ENCODE measurements at places on chromosomes 5 and 9.

- no peak for DNase-seq
Measured at GRCh38 chr5:158940977-158941376, 158.7 kb downstream of the EBF1 start.

- no peak for DNase-seq
Measured at GRCh38 chr5:144329681-144330080, 159.0 kb downstream of the KCTD16 start.

GRCh38 chr5:63794296-63794695 is 167.9 kb downstream of the HTR1A start:
- DNase-seq, result no peak

GRCh38 chr5:176632745-176633144 is 2.3 kb downstream of the EIF4E1B start:
- no peak for DNase-seq

- no peak for DNase-seq
Measured at GRCh38 chr9:14251154-14252071, 62.5 kb downstream of the NFIB start.

- DNase-seq, result no peak
Measured at GRCh38 chr5:180648658-180649296, 623 bp downstream of the FLT4 start.

DNA sequence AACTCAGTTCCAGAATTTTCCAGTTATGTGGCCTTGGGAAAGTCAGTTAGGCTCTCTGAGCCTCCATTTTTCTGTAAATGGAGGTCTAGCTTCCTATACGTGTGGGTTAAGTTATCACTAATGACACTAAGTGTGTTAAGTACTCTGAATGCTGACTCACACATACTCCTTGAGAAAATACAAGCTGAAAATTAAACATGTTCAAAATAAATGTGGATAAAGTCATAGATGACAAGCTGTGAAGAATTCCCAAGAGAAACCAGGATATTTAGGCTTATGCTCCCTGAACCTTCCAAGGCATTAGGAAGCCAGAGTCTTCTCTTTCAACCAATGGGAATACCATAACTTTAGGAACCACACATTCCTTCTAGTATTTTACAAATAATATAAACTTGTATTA is 58.1 kb downstream of the ABCA1 start:
- no peak for DNase-seq

DNA sequence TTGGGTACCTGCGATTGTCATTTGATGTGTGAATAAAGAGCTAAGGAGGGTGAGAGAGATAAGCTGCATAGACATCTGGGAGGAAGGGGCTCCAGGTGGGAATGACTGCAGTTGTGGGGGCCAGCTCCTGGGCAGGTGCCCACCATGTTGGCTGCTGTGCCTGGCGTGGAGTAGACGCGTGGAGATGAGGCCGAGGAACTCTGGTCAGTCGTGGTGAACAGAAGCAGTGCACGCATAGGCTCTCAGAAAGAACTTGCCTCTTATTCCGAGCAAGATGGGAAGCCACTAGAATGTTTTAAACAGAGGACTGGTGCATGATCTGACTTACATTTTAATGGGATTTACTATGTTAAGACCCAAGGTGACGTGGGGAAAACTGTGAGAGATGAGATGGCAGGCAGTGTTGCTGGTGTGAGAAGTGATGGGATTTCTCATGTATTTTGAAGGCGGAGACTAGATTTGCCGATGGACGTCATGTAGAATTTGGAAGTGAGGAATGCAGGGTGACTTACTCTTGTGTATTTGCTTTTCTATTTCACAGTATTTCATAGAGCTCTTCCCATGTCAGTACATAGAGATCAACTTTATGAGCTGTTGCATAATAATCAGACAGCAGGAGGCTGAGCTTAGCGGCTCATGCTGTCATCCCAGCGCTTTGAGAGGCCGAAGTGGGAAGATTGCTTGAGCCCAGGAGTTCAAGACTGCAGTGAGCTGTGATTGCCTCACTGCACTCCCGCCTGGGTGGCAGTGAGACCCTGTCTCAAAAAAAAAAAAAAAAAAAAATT is 71.1 kb downstream of the EHMT1 start:
- DNase-seq, result no peak

DNA sequence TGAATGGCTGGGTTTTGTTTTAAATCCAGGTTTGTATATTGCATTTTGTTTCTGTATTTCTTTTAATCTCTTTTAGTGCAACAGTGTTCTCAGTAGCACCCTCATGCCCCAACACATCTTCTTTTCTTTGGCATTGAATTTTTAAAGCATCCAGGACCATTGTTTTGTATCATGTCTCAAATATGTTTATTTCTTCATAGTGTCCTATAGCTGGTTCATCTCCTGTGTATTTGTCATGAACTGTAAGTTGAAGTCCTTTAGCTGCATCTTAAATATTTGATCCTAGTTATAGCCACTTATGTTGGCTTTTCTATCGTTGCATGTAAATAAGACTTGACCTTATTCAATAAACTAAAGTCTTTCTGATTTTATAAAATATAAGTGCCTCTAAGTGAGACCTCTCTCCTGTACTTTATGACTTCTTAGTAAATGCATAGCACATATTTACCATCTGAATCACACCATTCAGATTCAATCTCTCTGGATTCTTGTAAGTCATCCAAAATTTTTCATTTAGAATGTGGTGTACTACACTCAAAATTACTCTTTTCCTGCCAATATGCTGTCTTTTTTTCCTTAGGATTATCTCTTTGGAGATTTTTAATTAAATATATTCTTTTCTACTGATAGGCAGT is 21.0 kb upstream of the ERCC6L2 start:
- no peak for DNase-seq

- no peak for DNase-seq
Measured at GRCh38 chr5:169701910-169702451, 64.9 kb downstream of the DOCK2 start.

DNA sequence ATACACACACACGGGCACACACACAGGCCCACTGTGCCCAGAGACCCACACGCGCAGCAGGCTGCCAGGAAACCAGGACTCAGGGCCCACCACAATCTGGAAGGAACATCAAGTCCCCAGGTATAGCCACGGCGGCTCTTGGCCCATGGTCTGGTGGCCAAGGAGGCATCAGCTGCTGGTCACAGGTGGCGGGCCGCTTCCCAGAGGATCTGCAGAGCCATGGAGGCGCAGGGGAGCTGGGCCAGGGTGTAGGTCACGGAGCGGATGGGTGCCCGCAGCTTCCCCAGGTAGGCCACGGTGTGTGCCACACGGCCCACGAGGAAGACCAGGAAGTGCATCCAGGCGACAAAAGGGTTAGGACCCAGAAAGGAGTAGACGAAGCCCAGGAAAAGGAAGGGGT is 13.4 kb downstream of the PTGES start:
- DNase-seq, result no peak

- no peak for DNase-seq
Measured at GRCh38 chr5:178322736-178323540, 90.3 kb upstream of the PHYKPL start.

DNA sequence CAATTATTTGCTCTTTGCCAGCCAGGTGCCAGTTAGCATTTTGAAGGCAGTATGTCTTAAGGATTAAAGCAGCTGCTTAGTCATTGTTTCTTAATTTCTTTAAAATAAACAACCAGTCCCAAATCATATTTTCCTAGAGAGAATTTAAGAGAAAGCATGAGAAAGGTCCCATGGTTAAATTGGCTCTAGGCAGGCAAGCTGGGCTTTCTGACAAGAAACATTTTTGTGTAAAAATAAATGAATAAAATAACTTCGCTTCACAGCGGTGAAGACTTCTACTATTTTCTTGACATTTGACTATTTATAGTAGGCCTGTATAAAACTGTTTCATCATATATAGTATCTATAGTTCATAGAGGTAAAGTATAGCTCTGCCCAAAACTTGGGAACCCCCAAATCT is 617.7 kb upstream of the C9orf72 start:
- DNase-seq, result no peak

GRCh38 chr9:94746541-94747370 is 20.3 kb downstream of the AOPEP start:
- DNase-seq, result no peak

DNA sequence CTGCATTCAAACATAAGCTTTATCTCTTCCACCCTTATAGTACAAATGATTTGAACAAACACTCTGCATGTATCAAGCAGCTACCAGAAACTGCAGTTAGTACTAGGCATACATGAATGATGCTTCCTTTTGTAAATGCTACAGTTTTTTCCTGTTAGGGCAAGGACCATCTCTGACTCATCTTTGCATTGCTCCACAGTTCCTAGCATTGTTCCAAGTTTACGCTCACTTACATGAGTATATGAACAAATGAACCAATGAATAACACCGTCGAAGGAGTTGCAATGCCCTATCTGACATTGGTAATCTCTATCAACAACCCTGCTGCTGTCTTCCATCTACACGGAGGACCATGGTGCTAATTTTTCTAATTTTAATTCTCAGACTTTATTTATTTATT is 2.1 kb upstream of the ALDH7A1 start:
- no peak for DNase-seq

DNA sequence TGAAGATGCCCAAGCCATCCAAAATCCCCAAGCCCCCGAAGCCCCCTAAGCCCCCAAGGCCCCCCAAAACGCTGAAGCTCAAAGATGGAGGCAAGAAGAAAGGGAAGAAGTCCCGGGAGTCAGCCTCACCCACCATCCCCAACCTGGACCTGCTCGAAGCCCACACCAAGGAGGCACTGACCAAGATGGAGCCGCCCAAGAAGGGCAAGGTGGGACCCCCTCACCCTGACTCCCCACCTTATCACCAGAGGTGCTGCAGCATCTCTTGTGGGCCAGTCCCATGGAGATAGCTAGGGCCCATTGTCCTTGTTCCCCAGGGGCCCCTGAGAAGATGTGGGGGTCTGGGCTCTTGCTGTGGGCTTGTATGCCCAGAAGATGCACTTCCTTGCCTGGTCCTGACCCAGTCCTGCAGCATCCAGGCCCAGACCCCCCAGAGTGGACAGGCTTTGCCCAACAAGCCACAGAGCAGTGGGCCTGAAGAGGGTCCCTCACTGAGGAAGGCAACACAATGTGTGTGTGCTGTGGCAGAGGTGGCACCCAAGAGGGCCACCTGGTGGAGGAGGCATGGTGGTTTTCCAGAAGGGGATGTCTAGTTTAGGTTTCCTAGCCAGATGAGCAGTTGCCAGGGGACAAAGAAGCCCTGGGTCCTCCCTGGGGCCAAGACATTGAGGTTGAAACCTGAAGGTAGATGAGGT is 84.1 kb downstream of the PHF2 start:
- DNase-seq, result no peak

DNA sequence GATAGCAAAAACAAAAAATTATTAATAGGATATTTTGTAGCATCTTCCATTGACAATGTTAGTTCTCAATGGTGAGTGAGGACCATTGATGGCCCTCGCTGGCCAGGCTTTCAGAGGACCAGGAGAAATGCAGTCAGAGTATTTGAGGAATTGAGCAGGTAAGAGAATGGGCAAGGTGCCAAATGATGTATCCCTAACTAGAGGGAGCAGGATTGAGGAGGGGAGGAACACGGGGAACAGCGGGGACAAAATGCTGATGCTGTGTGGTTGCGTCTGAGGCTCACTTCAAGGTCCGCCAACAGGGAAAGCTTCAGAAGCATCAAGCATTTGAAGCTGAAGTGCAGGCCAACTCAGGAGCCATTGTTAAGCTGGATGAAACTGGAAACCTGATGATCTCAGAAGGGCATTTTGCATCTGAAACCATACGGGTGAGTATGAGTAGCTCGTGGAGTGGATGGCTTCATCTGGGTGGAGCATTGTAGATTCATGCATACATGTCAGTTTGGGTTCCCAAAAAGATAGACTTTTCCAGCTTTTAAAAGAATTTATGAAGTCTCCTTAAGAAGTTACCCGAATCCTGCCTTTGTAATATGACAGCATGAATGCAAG is 16.2 kb downstream of the SPTAN1 start:
- DNase-seq, result no peak

DNA sequence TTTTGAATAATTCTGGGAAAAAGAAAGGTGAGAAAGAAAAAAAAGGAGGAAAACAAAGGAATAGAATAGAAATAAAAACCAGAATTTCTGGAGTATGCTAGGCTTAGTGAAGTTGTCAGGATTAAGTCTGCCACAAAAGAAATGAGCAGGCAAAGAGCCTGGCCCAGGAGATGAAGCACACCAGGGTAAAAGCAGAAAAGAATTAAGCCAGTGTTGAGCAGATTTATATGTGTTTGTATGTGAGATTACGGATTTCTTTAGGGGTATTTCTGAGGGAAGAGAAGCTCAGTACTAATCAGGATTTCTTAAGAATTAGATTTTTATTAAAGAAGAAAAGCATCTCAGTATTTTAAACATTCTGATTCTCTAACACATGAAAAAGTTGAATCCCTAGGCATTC is 74.5 kb downstream of the MRPS27 start:
- no peak for DNase-seq

GRCh38 chr9:14193328-14193990 is 120.5 kb downstream of the NFIB start:
- DNase-seq, result no peak

- no peak for DNase-seq
Measured at GRCh38 chr5:21685522-21685921, 1167.6 kb downstream of the CDH12 start.

- DNase-seq, result no peak
Measured at GRCh38 chr9:38033941-38034340, 35.1 kb downstream of the SHB start.

DNA sequence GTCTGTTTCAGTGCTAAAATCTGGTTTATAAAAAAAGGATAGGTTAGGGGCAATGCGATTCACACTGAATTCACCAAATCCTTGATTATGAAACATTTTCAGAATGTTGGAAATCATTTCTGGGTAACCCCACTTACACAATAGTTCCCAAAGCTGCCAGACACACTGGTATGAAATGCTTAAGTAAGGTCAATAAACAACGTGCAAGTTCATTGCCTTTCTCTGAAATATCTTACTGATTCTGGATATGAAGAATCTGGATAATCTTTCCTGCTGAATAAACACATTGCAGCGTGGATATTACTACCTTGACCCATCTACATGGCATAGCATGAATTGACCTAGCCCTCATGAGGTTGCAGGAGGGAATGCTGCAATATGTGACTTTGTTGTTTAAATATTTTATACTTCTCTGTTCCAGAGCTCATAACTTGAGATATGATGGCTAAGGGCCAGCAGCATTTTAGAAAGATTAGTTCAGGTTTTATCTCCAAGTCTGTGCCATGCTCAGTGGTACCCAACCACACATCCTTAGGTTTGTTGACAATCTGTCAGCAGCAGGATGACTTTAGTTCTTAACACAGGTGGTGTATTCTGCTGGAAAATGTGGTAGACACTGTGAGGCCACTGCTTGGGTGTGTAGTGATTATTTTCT is 121.0 kb downstream of the NREP start:
- no peak for DNase-seq

- DNase-seq, result no peak
Measured at GRCh38 chr5:170113522-170113900, 7.8 kb downstream of the FOXI1 start.

- DNase-seq, result no peak
Measured at GRCh38 chr5:2902742-2903297, 151.3 kb upstream of the IRX2 start.

GRCh38 chr9:76082057-76082456 is 191.6 kb downstream of the PCSK5 start:
- DNase-seq, result no peak

GRCh38 chr9:82081496-82081895 is 92.9 kb downstream of the SPATA31D1 start:
- DNase-seq, result no peak

GRCh38 chr5:6495433-6496206 is 47.0 kb downstream of the UBE2QL1 start:
- DNase-seq, result no peak

Data from stimulated activated CD8-positive, alpha-beta memory T cell treated with anti-CD3 and anti-CD28 coated beads, Interleukin-4, amount 100 ng/mL, for 1 hour (primary cell).